ENCODE measurements at places on chromosomes 2 and 18.

GRCh38 chr2:127511917-127512316 is 14.4 kb downstream of the IWS1 start:
- DNase-seq, result no peak

- no peak for DNase-seq
Observed at GRCh38 chr2:1556286-1556685, 143.0 kb downstream of the TPO start.

GRCh38 chr2:70767699-70768589 is at the start of gene ADD2:
Gene ADD2, minus strand, starts transcription at chr2:70768200. Its CDS starts 61,792 bp downstream, at chr2:70706408.
- DNase-seq, result no peak

DNA sequence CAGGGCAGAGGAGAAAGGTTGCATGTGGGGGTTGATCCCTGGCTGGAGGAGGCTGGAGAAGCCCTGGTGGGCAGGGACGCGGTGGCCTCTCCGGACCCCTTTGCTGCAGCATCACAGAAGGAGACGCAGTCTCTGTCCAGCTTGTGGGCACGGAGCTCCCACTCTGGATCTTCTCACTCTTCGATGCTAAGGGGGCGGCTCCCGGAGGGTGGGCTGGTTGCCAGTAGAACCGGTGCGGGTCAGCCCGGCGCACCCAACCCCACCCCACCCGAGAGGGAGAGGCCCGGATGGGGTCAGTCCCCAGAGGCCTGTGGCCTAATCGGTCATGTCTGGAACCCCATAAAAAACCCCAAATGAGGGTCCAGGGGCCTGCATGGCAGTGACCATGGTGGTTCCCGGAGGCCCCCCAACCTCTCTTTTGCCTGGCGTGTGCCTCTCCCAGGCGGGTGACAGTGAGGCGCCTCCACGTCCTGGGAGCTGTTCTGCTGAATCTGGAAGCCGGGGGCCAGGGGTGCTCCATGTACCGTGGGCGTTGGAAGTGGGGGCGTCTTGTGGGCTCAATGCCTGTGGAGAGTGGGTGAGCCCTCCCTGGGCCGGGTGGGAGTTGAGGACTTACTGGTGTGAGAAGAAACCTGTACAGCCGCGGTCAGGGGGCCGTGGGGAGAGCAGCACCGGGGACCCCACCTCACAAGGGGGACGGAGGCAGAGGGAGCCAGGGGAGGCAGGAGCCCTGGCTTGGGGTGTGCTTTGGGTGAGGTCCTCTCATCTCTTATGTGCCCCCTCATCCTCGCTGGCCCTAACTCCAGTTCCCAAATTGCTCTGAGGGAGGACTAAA is 79.6 kb downstream of the RTP5 start:
- DNase-seq, result no peak

DNA sequence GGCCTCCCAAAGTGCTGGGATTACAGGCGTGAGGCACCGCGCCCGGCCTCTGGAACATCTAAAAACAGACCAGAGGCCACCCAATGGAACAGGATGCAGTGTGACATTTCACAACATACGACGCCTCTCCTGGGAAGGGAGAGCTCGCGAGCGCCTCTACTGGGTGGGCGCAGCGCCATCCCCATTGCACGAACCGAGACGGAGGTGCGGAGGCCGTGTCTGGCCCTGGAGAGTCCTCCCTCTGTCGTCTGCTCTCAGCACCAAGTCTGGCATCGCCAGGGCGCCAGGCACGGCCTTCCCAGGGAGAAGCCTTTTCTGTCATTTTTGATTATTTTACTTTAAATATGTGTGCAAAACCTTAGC is 9.4 kb upstream of the GBX2 start:
- DNase-seq, result no peak

- no peak for DNase-seq
Observed at GRCh38 chr2:238772635-238773297, 75.1 kb upstream of the TWIST2 start.

Data from GM12891 (cell line).